ENCODE measurements at places on chromosomes 4 and X.

GRCh38 chr4:161987611-161988010 lies 176.2 kb downstream of the FSTL5 start:
- no peak for DNase-seq

DNA sequence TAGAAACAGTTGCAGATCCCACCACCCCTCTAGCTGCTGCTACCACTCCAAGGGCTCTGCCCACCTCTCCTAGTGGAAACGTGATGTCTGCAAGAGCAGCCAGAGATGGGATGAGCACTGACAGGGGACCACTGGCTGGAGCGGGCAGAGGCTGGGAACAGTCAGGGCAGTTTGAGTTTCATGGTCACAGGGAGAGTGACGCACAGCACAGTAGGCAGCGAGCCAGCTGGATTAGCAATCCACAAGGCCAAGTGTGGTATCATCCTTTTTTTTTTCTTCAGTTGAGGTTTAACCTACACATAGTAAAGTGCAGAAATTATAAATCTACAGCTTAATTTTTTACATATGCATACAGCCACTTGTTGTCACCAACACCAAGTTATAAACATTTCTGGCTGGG lies 6.4 kb upstream of the SCML2 start:
- no peak for DNase-seq

DNA sequence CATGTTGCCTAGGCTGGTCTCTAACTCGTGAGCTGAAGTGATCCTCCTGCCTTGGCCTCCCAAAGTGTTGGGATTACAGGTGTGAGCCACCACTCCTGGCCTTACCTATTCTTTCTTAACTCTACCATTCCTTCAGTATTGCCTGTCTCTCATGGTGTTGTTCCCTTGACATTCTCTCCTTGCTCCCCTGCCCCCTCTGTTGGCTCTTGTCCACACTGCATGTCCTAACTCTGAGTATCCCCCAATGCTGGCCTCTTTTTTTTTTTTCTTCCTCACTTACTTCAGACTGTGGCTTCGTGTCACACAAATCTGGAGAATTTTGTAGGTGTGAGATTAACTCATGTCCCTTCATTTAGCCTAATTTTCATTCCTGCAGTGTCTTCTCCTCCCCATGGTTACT lies 22.9 kb upstream of the FRMPD4 start:
- no peak for DNase-seq

DNA sequence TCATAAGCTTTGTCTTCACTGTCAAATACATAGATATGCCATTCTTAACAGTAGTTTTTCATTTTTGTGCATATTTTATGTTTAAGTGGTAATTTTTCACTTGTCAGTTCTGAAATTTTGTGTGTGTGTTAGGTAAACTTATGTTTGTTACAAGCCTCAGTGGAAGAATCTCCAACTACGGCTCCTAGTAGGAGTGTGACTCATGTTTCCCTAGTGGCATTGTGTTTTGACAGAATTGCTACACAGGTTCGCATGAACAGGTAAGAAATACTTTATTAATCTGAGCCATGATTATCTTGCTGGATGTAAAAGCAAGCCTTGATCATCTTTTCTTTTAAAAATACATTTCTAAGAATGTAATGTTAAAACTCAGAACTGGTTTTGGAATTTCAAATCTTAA lies 94.4 kb downstream of the BLTP1 start:
- DNase-seq, result no peak

- no peak for DNase-seq
Observed at GRCh38 chrX:14027511-14028019, 2.1 kb downstream of the GEMIN8 start.

DNA sequence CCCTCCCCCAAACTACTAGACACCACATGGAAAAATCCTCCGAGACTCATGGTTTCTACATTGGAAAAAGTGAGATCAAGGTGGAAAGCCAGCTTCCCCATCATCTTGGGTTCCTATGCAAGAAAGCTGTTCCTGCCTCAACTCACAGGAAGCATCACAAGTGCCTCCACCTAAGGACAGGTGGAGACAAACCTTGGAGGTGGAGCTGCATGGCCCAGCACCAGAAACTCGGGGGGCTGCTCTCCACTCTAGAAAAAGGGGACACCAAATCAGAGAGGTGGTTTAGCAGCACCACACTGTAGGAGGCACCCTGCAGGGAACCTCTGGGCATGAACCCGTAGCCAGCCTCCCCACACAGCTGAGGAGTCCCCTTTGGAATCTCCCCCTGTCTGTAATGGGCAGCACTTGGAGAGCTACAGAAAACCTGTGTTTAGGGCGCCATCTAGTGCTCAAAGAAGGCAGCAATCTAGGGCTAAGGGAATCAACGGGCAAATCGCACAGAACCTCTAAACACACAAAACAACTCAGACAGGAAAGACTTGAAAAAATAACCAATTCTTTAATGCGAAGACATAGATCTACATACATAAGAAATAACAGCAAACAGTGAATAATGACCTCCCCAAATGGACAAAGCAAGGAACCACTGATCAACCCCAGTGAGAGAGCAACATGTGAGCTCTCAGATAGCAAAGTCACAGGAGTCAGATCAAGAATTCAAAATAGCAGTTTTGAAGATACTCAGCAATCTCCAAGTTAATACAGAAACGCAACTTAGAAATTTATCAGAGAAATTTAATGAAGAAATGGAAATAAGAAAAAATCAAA lies 37.0 kb upstream of the ZBTB33 start:
- DNase-seq, result peak; percentile 3

- DNase-seq, result no peak
Observed at GRCh38 chrX:103155201-103155600, 59.7 kb upstream of the BEX4 start.

- no peak for DNase-seq
Observed at GRCh38 chr4:21202959-21203358, 502.7 kb downstream of the PACRGL start.

- no peak for DNase-seq
Observed at GRCh38 chr4:186932196-186932595, 208.5 kb upstream of the FAT1 start.

DNA sequence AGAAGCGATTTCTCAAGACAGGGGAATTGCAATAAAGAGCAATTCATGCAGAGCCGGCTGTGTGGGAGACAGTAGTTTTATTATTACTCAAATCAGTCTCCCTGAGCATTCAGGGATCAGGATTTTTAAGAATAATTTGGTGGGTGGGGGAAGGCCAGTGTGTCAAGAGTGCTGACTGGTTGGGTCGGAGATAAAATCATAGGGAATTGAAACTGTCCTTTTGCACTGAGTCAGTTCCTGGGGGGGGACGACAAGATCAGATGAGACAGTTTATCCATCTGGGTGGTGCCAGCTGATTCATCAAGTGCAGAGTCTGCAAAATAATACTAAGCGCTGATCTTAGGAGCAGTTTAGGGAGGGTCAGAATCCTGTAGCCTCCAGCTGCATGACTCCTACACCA lies 502.4 kb downstream of the NLGN4X start:
- DNase-seq, result no peak

DNA sequence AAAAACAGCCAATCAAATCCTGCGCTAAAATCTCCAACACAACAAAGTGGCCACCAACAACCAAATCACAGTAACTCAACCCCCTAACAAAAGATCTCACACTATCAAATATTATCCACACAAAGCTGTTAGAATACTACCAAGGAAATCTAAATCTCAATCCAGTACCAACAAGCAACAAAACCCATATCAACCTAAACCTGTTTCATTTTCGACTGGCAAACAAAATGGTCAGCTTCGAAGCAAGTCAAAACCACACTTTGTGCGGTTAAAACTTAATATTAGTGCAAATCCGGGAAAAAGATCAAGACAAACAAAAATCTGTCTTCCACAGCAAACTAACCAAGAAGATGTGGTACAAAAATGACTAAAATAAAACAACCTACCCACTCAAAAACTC lies 28.7 kb upstream of the MUC7 start:
- no peak for DNase-seq

DNA sequence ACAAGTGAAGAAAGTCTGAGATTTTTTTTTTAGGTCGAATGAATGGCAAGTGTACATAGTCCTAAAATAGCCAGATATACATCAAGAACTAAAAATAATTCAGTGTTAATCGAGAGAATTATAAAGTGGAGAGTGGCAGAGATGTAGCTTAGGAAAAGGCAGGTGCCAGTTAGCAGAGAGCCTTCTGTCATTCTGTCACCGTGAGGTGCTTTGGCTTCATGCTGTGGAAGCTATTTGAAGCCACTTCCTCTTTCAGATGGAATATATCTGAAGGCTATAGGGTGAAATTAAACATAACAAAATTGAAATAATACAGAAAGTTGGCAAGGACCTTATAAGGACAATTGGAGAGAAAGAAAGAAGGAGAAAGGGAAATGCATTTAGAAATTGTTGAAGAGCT lies 756.3 kb downstream of the CCSER1 start:
- no peak for DNase-seq

DNA sequence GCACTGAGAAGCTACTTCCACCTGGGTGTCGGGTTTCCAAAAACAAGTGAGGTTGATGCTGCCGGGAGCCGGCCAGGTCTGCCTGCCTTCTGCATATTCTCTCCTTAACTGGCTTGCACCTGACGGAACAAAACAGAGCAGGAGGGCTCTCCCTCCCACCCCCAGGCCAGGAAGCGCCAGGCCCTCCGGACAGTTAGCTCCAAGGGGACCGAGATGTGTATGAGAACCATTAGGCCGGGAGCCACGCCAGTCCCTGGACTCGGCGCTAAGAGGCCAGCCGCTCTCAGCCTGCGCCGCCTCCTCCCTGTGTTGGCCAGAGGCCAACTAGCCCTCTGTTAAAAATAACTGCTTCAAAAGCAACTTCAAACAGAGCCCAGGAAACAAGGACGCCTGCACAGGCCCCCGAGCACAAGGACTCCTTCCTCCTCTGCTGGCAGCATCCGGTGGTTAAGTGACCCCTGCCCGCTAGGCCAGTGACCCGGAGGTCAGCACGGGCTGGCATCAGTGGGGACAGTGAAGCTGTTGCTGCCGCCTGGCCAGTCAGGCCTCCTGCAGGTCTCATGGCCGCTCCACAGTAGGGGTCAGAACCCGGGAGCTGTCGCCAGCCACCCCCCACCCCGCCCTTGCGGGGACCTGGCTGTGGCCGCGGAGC lies 107.9 kb downstream of the ABLIM2 start:
- no peak for DNase-seq

DNA sequence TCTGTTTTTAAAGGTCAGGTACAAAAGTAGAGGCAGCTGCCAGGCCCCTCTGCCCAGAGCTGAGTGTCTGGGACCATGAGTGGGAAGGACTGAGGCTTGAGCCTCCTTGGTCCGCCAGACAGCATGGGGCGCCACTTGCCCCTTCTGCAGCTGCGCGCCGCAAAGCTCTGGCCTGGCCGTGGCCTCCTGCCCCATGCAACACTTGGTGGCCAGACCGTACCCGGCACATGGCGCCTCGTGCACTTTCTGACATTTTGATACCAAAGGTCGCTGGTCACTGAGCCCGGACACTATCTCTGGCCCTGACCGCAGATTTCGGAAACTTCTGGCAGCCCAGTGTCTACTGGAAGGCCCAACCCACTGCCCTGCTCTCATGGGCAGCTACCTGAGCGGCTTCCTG lies 18.6 kb downstream of the CLTRN start:
- no peak for DNase-seq

DNA sequence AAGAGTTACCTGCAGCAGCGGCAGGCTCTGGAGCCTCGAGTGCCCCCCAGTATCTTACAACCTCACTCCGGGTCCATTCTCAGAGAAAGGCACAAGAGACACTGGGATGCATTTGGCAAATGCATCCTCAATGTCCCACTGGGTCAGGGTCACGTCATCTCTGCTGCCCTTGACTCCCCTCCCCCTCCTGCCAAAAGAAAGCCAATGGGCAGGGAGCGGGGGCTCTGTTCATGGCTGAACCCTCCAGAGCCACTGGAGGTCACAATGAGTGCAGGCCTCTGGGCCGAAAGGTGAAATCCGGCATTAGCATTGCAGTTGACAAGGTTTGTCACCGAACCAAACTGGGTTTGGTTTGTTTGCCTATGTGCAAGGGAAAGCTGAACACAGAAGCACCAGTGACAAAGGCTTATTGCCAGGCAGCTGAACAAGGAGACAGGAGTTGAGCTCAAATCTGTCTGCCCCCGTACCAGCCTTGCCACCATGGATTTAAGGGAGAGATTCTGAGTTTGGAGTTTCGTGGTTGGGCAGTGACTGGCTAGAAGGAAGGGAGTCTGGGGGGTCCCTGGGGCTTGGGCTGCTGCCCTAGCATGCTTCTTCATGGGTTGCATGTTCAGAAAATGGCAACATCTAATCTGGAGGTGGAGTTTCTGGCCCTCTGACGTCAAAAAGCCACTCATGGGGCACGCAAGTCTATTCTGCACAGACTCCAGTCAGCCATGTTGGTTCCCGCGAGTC lies 64.3 kb downstream of the HTRA3 start:
- DNase-seq, result no peak

GRCh38 chrX:70485466-70485865 lies 40.8 kb downstream of the DLG3 start:
- no peak for DNase-seq

GRCh38 chr4:138305050-138305449 lies 62.9 kb upstream of the SLC7A11 start:
- DNase-seq, result no peak

GRCh38 chrX:30414144-30414543 lies 105.0 kb upstream of the NR0B1 start:
- no peak for DNase-seq

DNA sequence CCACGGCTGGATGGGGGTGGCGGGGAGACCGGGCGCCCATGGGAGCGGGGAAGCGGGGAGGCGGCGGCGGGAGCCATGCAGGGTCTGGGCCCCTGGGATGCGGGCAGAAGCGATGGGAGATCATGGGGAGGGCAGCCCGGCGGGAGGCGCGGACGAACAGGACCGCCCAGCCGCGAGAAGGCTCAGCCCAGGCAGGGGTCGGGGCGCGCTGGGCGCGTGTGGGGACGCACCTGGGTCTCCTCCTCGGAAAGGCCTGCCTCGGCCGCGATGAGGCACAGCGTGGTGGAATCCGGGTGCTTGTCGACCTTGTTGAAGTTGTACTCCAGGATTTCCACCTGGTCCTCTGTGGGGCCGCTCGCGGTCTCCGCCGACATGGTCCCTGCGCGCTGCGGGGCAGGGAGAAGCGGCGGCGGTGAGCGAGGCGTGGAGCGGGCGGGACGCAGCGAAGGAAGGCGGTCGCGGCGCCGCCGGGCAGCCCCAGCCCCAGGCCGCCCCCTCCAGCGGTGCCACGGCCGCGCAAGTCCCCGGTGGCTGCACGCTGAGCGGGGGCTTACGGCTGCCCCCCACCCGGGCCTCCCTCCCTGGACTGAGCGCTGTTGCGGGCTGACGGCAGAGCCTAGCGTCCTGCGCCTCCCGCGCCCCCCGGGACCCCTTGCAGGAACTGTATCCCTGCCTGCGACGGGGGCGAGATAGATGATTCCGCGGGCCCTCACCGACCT lies 25.3 kb downstream of the HOPX start:
- no peak for DNase-seq

- DNase-seq, result no peak
Observed at GRCh38 chr4:23782778-23783437, 106.9 kb downstream of the PPARGC1A start.

GRCh38 chr4:183611210-183611830 lies 47.7 kb downstream of the RWDD4 start:
- no peak for DNase-seq
